Colonic mucosa (tissue), 4 donors: ENCODE measurements at places on chromosomes 1 and 21. TPM values are rescaled to one million over a fixed set of nuclear protein-coding genes. Genes with fewer than 3 reads are reported as not detected.

- no peak for DNase-seq
These were observed 7.5 kb upstream of the HSD11B1 start for GRCh38 chr1:209697126-209697525.

The GNG12 gene
- 77.1 TPM for total RNA-seq

- no peak for DNase-seq
These were observed 445.7 kb downstream of the AMY1C start for GRCh38 chr1:104195395-104195794.

The CR1 gene
- 0.42 TPM for total RNA-seq
